ENCODE measurements at places on chromosomes 3 and 15. TPM values are rescaled to one million over a fixed set of nuclear protein-coding genes. Genes with fewer than 3 reads are reported as not detected.

Gene MYZAP
- total RNA-seq: 3.1 TPM

Gene CPNE9
- total RNA-seq: not detected

Gene CORO2B
- 9.3 TPM for total RNA-seq

Gene RGMA
- 58.2 TPM for total RNA-seq

Gene TGM5
- total RNA-seq: not detected

Gene CNTN6
- total RNA-seq: 0.20 TPM

Gene IL1RAP
- 24.5 TPM for total RNA-seq

Gene DNAH12
- 0.30 TPM for total RNA-seq

Gene IL20RB
- 50.6 TPM for total RNA-seq

Gene GOLGA8J
- 0.60 TPM for total RNA-seq

Gene WDR93
- total RNA-seq: not detected

- DNase-seq: no peak
These were observed 15.9 kb downstream of the VEPH1 start for GRCh38 chr3:157487339-157487738.

GRCh38 chr3:50393061-50393460, 33.7 kb upstream of the TMEM115 start:
- DNase-seq: no peak

DNA sequence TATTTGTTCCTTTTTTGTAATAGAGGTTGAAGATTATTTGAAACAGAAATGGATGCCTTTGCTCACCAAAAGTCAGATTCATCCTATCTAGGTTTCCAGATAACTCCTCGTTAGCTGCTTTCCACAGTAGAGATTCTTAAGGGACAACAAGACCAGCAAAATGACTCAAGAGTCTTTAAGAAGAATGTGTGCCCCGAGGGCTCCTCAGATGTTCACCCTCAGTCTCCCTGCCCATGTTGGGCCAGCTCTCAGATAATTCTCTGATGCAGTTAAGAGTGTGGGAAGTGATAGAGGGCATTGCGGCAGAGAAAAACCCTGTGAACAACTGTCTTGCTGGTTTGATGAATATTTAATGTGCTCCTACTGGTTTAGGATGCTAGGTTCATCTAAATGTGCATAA, 251.1 kb downstream of the PTPRG start:
- no peak for DNase-seq

DNA sequence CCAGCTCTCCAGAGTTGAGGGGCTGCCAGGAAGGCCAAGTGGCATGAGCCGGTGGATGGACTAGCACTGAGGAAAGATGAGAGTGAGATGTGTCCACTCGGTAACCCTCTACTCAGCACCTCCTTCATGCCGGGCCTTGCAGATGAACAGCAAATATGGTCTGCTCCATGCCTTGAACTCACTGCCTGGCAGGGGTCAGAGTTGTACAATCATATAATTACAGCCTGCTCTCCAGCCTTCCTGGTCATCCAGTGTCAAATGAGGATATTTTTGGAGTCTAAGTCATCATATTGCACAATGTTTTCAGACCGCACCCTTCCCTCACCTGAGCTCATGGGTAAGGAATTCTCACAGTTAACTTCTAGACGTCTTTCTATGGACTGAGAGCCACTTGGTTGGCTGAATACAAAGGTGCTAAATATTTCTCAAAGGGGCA, 4.9 kb downstream of the MGLL start:
- DNase-seq: no peak

DNA sequence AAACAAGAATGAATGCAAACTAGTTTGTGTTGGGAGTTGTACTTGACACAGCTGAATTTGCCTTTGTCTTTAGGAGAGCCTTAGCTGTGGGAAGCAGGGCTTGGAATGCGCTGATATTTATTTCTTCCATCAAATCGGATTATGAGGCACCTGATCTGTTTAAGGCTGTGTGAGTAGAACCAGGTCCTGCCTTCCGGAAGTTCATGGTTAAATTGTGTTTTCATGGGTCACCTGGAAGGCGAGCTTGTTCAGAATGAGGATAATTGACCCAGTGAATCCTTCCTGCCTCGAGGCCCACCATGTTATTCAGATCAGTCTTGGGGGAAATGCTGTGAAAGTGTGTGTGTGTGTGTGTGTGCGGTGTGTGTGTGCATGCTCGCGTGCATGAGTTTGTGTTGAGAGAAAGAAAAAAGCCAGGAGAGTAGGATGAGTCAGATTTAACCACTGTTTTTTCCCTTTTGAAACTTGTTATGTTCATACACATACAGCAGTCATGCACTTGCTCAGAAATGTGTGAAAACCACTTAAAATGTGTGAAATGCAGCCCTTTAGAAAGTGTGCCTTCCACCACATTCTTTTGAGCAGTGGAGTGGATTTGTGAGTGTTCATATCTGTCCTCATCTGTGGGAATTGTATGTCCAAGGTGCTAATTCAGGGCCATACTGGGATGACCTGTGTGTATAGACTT, 36.7 kb downstream of the SMAD3 start:
- no peak for DNase-seq

GRCh38 chr3:116341899-116342298, 103.4 kb downstream of the LSAMP start:
- no peak for DNase-seq

- DNase-seq: no peak
These were observed 48.6 kb upstream of the SCN5A start for GRCh38 chr3:38698061-38698460.

GRCh38 chr3:24867783-24868182, 373.1 kb upstream of the THRB start:
- DNase-seq: no peak

GRCh38 chr3:106740116-106740515, 637.1 kb upstream of the CCDC54 start:
- no peak for DNase-seq

DNA sequence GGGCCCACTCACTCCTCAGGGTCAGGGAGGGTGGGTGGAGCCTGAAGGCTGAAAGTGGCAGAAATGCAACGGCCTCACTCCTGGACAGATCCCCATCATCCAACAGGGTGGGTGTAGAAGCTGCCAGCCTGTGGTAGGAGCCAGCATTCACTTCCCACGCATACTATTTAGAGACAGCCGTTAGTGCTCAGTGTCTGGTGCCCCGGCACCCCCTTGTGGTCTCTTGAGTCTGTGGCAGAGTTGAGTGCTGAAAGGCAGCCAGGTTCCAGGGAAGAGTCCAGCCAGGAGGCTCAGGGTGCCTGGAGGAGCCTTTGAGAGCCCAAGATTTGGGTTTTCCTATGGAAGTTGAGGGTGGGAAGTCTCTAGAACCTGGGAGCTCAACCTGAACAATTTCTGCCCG, 2.1 kb upstream of the GNAT1 start:
- peak; percentile 47 for DNase-seq

DNA sequence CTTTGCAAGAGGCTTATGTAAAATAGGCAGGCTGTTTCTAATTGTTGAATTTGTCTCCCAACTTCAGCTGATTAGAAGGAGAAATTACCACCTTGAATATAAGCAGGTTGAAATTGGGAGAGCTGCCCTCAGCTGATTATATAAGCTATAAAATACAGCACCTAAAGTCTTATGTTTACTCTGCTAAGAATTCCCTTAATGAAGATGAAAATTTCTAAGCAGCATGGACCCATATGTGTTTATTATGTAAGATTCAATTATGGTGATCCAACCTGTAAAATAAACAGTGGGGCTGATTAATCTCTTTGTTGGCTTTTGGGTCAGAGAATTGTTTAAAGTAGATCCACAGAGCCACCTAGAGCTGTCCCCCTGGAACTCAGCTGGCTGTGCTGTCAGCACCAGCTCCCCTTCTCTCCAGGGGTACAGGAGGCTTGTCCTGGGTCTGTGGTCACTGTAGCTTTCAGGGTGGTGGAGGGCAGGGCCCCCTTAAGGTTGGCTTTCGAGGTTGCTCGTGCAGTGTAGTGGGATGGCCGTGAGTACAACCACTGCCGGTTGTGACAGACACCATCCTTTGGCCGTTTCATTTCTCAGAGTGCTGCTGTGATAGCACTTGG, 9.5 kb downstream of the SLCO3A1 start:
- no peak for DNase-seq

GRCh38 chr3:176490357-176490756, 706.9 kb downstream of the TBL1XR1 start:
- DNase-seq: no peak

DNA sequence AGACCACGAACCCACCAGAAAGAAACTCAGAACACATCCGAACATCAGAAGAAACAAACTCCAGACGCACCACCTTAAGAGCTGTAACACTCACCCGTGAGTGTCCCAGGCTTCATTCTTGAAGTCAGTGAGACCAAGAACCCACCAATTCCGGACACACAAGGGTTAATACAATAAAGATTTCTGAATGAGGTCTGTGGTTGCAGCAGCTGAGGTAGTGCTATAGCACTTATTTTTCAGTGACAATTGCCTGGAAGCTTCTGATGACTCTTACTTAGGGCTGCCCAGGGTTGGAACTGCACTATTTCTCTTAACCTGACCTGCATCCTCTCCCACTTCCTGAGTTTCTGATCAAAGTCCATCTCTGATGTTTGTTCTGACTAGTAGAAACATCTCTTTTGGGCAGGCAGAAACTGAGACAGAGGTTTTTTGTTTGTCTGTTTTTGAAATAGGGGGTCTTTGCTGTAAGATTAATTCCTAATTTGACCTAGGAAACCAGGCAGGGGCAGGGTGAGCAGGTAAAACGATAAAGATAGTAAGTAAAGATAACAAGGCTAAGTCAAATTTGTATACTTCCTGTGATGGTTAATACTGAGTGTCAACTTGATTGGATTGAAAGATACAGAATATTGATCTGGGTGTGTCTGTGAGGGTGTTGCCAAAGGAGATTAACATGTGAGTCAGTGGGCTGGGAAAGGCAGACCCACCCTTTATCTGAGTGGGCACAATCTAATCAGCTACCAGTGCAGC, 169.1 kb downstream of the GAP43 start:
- DNase-seq: no peak

DNA sequence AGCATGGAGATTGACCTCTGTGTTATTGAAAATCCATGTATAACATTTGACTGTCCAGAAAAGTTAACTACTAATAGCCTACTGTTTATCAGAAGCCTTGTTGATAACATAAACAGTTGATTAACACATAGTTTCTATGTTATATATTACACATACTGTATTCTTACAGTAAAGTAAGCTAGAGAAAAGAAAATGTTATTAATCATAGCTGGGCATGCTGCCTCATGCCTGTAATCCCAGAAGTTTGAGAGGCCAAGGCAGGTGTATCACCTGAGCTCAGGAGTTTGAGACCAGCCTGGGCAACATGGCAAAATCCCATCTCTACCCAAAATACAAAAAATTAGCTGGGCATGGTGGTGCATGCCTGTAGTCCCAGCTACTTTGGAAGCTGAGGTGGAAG, 163.3 kb downstream of the EPHA6 start:
- no peak for DNase-seq

DNA sequence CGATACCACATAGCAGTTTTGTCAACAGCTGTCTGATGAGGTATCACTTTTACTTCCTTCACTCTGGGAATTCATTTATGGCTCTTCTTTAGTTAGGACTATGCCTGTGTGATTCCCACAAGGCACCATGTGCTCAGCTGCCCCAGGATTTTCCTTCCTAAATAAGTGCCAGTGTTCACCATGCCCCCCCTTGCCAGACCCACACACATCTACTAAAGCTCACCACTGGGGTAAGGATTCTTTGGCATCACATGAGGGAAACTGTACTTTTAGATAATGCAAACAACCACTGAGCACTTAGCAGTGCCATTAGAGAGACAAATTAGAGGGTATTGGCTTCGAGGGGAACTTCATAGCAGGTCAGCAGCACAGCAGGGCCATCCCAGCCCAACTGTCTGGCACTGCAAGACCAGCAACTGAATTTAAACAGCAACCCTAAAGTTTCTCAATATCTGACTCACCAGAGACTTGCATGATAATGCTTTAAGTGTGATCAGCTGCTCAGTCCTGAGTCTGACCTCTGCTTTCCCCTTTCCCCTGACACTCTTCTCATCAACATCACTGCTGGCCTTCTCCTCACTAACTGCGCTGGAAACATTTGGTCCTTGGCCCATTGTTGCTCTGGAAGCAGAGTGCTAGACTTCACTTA, 114.3 kb downstream of the STAC start:
- DNase-seq: peak; percentile 49

DNA sequence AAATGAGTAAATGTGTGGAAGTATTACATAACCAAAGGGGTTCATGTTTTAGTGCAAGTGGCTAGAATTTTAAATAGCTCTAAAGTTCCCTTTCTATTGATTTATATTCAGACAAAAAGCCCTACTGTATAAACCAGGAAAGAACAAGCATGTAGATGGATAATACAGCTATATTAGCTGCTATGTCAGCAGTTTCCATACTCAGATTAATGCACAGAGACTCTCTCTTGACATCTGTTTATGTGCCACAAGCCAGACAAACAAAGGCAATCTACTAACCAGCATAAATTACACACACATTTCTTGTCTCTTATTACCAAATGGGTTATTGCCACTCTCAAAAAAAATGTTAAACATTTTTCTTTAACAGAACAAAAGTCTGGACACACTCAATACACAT, 760.1 kb upstream of the NECTIN3 start:
- no peak for DNase-seq

DNA sequence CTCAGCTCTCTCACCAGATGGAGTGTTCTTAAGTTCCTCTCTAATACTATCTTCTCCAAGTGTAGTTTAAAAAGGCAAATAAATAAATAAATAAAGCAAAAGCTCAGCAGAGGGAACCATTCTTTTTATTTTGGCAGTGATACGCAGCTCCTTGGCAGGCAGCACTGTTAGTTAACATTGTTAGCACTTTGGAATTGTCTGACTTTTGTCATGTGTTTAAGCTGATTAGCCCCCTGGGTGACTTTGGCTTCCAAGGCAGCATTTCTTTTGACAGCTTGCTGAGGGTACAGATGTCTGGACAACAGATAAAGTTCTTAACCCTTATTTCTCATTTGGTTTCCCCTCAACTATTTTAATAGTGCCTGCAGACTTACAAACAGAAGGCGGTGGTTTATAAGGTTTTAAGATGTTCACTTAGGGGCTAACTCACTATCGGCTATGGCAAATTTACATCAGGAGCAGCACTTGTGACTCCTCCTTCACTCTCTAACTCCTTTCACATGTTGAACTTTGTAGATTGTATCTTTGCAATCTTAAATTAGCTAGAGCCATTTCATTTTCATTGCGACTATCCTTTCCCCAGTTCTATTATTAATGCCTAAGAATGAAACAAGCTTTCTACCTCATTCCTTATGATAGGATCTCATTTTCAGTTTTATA, 213.4 kb downstream of the ZBBX start:
- DNase-seq: peak; percentile 15

- DNase-seq: no peak
These were observed 21.9 kb downstream of the ABTB1 start for GRCh38 chr3:127694467-127695215.

GRCh38 chr15:34335176-34336032, 2.2 kb downstream of the SLC12A6 start:
- no peak for DNase-seq

- no peak for DNase-seq
These were observed 20.6 kb downstream of the MTMR14 start for GRCh38 chr3:9669720-9670432.

- no peak for DNase-seq
These were observed at the start of gene SCG5 for GRCh38 chr15:32641517-32642059. SCG5 (plus strand) TSS chr15:32641710; CDS start chr15:32643593, 1,883 bp downstream.

All from tibial nerve (tissue), 4 donors.